ENCODE measurements at places on chromosomes 12 and 14.

GRCh38 chr12:39467432-39467870, 24.5 kb upstream of the KIF21A start:
- peak; percentile 13 for DNase-seq

GRCh38 chr12:49961993-49962764, 507 bp downstream of the AQP5 start:
- DNase-seq = no peak

DNA sequence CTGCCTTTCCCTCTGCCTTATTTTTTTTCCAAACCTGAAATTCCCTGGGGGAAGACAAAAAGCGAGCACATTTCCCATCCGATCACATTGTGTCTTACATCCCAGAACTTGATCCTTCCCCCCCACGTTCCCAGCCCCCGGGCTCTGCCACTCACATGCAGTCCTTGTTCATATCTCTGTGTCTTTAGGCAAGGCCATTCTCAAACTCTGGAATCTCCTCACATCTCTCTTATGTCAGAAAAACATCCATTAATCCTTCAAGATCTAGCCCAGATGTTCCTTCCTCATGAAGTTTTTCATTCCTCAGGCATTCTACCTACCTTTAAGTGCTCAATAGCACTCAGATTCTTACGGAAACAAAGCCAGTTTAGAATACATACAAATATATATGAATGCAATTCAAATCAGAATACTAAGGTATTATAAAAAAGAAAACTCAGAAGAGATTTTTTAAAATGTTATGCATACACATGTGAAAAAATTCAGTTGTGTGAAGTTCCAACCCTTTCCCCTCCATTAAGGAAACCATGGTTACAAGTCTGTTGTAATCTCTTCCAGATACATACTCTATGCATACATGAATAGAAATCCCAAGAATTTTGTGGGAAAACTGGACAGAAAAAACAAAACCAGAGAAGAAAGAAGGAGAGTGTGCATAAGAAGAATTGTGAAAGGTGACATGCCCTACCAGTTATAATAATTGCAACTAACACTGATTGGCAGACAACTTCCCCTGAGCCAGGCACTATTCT, 120.3 kb downstream of the SLC38A1 start:
- no peak for DNase-seq

DNA sequence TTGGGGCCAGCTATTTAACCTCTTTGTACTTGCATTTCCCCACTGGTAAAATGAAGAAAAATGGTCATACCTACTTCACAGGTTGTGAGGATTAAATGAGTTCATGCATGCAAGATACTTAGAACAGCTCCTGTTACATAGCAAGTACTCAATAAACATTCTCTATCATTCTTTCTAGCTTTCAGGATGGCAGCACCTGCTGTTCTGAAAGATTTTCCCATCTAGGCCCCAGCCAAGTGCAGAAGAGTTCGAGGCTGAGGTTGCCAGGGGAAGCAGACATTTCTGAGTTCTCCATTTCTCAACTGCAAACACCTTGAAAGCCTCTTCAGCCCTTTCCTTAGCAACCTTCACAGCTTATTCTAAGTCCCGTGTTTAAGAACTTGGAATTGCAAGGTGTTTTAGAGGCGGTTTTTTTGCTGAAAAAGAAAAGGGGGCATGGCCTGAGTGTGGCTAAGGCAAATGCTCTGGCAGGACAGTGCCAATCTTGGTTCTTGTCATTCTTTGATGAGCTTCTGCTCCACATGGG, 73.0 kb upstream of the PRMT8 start:
- DNase-seq = no peak

DNA sequence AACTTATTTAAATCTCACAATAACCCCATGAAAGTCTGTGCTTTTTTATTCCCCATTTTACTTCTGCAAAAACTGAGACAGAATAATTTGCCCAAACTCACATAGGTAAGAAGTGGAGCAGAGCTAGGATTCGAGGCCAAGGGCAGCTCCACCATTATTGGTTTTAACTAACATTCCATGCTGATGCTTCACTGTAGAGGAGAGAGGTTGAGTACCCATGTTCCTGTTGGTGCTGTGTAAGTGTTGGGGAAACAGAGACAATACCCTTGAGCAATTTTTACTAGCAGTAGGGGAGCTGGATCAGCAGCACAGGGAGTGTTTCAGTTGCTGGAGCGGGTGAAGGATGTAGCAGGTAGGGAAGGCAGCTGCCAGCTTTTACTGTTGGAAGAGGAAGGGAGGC, 21.1 kb downstream of the RASSF8 start:
- DNase-seq = no peak

- DNase-seq = no peak
Measured at GRCh38 chr12:52432559-52433207, 1.5 kb downstream of the KRT75 start.

GRCh38 chr12:31362759-31363415, 36.9 kb upstream of the SINHCAF start:
- DNase-seq = no peak

DNA sequence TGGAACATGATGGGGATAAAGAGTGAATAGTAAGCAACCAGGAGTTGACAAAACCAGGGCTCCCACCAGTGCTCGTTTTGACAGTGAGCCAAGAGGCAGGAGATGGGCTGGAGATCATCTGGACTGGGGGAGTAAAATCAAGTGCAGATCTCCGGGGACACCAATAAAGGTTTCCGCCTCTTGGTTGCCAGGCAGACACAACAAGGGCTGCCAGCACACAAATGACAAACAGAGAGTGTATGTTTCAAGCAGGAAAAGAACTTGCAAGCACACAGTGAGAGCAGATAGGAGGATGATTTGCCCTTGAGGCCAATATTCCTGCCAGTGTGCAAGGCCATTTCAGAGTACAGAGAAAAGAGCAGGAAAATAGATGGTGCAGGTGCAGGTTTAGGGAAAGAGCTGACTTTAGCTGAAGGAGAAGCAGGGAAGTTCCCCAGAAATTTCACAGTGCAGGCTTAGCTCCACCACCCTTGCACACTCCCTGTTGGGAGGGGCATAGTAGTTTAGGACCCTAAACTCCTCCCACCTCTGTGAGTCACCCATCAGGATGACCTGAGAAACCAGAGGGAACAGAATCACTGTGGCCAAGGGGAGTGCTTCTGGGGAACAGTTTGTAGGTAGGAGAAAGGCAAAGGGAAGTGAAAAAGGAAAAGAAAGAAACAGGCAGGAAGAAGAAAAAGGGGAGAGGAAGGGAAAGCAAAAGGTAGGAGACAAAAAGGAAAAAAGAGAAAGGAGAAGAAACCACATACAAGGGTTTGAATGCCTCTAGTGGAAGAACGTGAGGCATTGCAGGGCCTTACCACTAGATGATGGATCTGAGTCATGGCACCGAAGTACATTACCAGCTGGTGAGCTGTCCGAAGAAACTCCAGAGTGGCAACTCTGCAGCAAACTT, 404.4 kb downstream of the SLC6A15 start:
- DNase-seq = peak; percentile 77

- peak; percentile 7 for DNase-seq
Measured at GRCh38 chr14:35632676-35633075, 98.7 kb downstream of the INSM2 start.

DNA sequence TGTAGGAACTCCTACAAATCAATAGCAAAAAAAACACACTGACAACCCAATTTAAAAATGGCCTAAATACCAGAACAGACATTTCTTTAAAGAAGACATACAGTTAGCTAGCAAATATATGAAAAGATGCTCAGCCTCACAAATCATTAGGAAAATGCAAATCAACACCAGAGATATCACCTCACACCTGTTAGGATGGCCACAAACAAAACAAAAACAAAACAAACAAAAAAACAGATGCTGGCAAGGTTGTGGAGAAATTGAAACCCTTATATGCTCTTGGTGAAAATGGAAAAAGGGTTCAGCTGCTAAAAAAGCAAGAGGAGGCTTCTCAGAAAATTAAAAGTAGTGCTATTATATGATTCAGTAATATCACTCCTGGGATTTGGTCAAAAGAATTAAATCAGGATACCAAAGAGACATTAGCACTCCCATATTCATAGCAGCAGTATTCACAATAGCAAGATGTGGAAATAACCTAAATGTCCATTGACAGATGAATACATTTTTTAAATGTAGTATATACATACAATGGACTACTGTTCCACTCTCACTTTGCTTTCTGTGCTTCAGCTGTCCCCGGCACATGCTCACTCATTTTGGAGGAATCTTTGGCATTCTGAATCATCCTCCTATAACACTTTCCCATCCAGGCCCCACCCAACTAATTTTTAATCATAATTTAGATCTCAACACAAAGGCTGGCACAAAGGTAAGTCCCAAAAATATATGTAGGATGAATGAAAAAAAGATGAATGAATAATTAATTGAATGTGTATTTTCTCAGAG, 99.1 kb downstream of the SYT1 start:
- DNase-seq = peak; percentile 61

- DNase-seq = no peak
Measured at GRCh38 chr14:99688629-99689028, 4.5 kb downstream of the CYP46A1 start.

GRCh38 chr12:104360157-104360556, 56.6 kb downstream of the EID3 start:
- peak; percentile 41 for DNase-seq

DNA sequence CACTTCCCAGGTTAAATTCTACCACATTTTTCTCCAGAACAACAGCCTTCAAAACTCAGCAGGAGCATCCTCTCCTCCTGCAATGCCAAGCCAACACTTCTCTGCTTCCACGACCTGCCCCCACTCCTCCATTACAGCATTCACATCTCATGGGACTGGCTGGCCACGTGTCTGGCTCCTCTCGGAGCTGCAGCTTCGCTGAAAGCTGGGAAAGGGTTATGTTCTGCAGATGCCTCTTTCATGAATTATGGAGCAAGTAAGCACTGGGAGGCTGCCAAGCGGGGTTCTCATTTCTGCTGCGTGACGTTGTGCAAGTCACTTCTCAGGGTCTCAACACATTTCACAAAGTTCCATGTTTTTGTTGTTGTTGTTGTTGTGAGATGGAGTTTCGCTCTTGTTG, 142.2 kb upstream of the RFLNA start:
- no peak for DNase-seq

- no peak for DNase-seq
Measured at GRCh38 chr14:72738161-72738611, 155.7 kb downstream of the DPF3 start.

- no peak for DNase-seq
Measured at GRCh38 chr12:117231750-117232149, 41.5 kb upstream of the FBXO21 start.
